ENCODE measurements at places on chromosomes 11 and 22.

- no peak for DNase-seq
Measured at GRCh38 chr11:20363149-20363499, 390 bp upstream of the HTATIP2 start.

GRCh38 chr11:5547982-5548381 is 358 bp downstream of the OR52H1 start:
- DNase-seq = no peak

- DNase-seq = peak; percentile 37
Measured at GRCh38 chr22:27150544-27150941, 493.2 kb downstream of the MIAT start.

- DNase-seq = no peak
Measured at GRCh38 chr11:33915526-33915925, 23.6 kb upstream of the LMO2 start.

Data from CMK (cell line).